ENCODE measurements at places on chromosomes 1 and 21.
A peak's percentile ranks its signal among the peaks of the same experiment; 100 is the strongest.

- peak; percentile 2 for DNase-seq
Measured at GRCh38 chr1:4172644-4173599, 272.9 kb upstream of the C1orf174 start.

- DNase-seq = no peak
Measured at GRCh38 chr1:201970334-201971159, 11.9 kb upstream of the RNPEP start.

DNA sequence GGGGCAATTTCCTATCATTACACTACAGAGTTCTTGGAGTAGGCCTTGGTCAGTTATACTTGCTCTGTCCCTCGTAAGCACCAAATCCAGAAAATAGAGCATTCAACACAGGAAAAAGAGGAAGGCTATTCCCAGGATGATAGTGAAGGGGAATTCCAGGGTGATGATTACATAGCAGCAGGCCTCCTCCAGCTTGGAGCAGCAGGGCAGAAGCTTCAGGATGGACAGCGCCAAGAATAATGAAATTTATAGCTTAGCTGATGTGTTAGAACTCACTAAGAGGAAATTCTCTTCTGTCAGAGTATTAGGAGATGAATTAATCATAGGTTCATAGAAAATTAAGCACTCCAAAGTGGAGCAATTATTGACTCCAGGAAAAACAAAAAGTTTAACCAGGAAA, 10.8 kb upstream of the SMAP2 start:
- no peak for DNase-seq

GRCh38 chr1:64686828-64687724, 57.8 kb upstream of the RAVER2 start:
- no peak for DNase-seq

- DNase-seq = peak; percentile 44
Measured at GRCh38 chr1:227934476-227935313, 13.0 kb downstream of the WNT9A start.

- no peak for DNase-seq
Measured at GRCh38 chr1:214363386-214363785, 82.4 kb downstream of the SMYD2 start.

GRCh38 chr21:16620786-16621320, 891.1 kb downstream of the USP25 start:
- DNase-seq = no peak

DNA sequence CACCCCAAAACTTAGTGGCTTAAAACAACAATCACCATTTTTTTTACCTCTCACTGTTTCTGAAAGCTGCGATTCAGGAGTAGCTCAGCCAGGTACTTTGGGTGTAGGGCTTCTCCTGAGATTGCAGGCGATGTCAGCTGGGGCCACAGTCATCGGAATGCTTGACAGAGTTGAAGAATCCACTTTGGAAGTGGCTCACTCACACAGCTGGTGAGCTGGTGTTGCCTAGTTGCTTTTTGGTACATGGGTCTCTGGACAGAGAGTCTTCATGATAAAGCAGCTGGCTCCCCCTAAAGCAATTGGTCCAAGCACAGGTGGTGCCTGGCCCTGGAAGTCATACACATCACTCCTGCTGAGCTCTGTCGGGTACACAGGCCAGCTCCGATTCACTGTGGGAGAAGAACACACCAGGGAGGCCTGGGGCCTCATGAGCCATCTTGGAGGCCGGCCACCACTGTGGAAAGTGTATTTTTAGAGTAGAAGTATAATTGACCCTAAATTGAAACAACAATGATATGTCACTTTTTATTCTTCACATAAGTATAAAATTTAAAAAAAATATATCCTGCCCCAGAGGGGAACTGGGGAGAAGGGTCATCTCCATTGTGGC, 75.2 kb upstream of the GALNT2 start:
- DNase-seq = no peak

GRCh38 chr21:31283025-31283424, 61.0 kb downstream of the TIAM1 start:
- no peak for DNase-seq

DNA sequence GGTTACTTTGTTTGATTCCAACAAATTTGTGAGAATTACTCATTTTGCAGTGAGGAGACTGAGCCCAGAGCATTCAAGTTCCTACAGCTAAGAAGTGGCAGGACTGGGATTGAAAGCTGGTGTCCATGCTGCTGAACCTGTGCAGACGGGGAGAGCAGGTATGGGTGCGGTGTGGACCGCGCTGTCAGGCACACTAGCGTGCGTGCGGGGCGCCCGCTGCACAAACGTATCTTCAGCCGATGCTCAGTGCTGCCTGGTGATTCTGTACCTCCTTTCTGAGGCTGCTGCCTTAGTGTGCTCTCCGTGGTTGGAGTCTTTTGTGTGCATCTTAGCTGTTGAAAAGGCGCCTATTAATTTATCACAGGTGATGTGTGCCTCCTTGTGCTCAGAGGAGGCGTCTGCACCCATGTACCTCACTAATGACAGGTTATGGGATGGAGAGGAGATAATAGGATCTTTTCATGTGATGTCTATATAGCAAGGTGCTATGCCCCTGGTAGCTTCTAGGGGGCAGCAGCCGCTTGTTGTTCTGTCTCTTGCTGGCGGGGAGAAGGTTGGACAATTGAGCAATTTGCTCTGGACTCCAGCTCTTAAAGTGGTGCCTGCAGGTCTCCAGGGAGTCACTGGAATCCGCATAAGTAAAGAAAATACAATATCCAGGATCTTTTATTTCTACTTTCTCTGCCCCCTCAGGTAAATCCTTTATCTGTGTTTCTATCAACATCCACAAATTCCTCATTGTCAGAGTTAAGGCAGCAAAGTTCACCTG, 32.5 kb downstream of the PEX14 start:
- peak; percentile 38 for DNase-seq

GRCh38 chr1:179821524-179821923, 56.1 kb downstream of the TOR1AIP2 start:
- DNase-seq = no peak

DNA sequence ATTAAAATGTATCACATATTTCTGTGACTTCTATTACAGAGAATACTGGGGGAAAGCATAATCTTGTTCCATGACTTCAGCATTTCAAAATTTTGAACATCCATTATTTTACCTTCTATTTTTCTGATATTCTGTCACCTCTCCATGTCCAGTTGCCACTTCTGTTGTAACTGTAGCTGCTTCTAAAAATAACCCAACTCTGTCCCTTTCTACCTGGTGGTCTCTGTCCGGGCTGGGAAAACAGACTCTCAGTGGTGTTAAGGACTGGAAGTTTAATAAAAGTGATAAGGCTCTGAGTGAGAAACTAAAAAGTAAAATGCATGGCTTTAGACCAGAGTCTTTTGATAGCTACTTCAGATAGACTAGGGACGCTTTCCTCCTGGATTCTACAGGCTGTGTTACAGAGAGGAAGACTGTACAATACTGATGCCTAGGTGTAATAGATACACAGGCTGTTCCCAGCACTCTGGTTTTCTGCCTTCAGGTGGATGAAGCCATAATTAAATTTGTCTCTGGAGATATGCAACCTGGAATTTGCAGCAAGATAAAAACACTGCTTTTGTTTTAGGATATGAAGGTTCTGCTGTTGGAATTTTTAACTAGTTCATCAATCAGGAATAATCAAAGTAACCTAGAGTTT, 42.1 kb upstream of the SEC16B start:
- DNase-seq = no peak

DNA sequence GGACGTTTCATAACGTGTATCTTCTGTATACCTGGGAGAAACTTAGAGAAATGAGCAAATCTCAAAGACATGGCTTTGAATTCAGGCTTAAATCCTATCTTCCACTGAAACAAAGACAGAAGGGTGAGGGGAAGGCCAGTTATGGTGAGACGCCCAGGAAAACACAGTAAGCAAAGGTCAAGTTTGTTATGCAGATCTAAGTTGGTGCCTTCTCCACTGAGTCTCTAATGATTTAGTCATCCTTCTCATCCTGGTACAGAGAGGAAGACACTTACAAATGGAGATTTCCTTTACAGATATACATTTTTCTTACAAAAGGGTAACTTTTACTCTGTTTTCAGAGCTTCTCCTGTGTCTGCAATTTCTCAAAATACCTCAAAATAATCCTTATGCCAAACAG, 64.4 kb downstream of the MAP3K7CL start:
- DNase-seq = no peak

DNA sequence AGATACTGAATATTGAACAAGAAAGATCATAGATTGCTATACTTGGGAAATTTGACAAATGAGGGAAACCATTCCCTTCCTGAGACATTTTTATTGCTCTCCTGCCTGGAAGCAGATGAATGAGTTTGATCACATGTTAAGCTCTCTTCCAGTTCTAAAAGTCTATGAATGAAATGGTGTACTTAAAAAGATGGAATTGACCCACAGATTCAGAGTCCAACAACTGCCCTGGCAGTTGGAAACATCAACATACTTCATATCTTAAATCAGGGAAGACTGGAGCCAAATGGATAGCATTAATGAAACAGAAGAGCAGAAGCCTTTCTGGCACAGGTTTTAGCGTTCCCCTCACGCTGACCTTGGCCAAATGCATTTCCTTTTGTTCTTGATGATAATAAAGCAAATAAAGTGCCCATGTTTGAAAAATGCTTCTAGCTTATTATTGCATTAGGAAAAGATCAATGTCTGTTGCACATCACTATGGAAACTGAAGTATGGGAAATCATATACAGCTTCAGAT, 142.6 kb downstream of the ESRRG start:
- no peak for DNase-seq

- no peak for DNase-seq
Measured at GRCh38 chr1:171191992-171192391, 6.9 kb downstream of the FMO2 start.

DNA sequence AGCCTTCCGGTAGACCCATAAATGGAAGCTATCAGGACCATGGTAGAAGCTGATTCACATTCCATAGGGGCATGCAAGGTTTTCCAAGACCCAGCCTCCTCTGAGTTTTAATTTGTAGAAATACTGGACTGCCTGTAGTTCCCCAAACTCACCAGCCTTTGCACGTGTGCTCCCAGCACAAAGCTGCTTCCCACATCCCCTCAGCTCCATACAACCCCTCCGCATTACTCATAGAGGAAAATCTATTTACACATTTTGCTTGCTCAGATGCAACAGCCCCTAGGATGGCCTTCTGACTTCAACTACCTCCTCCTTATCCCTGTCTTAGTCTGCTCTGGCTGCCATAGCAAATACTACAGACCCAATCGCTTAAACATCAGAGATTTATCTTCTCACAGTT, 336.2 kb downstream of the SETD4 start:
- no peak for DNase-seq

DNA sequence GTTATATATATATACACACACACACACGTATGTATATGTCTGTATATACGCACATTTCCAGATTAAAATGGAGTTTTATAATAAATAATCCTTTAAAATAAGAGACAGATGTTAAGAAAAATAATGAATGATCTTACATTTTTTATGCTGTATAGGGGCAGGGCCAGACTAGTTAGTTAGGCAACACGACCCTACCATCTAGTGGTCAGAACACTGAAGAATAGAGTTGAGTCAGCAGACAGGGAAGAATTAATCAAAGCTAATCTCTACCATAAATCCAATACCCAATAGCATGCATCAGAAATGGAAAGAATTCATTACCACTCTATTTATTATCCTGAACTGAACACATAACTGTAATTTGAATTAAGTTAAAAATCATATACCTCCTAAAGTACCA, 156.7 kb downstream of the BRINP3 start:
- DNase-seq = no peak

GRCh38 chr1:24048205-24048869, 63.6 kb downstream of the MYOM3 start:
- no peak for DNase-seq

- no peak for DNase-seq
Measured at GRCh38 chr1:203546274-203546673, 52.3 kb downstream of the OPTC start.

DNA sequence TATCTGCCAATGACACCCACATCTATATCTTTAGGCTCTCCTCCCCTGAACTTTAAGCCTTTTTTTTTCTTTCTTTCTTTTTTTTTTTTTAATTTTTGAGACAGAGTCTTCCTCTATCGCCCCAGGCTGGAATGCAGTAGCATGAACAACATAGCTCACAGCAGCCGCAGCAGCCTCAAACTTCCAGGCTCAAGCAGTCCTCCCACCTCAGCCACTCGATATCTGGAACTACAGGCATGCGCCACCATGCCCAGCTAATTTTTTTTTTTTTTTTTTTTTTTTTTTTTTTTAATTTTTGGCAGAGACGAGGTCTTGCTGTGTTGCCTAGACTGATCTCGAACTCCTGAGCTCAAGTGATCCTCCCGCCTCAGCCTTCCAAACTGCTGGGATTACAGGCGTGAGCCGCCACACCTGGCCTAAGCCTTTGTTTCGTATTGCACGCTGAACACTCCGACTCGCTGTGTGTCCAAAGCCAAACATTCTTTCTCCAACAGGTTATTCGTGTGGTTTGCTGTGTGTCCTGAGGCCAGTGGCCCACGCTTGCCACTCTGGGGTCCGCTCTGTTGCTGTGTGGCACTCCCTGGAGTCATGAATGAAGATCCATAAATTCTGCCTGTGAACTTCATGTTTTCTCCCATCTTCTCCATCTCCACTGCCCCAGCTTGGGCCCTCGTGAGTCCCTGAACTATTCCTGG, 119.4 kb downstream of the CAMTA1 start:
- DNase-seq = no peak

GRCh38 chr1:191634801-191635508, 523.3 kb upstream of the RGS18 start:
- DNase-seq = no peak

DNA sequence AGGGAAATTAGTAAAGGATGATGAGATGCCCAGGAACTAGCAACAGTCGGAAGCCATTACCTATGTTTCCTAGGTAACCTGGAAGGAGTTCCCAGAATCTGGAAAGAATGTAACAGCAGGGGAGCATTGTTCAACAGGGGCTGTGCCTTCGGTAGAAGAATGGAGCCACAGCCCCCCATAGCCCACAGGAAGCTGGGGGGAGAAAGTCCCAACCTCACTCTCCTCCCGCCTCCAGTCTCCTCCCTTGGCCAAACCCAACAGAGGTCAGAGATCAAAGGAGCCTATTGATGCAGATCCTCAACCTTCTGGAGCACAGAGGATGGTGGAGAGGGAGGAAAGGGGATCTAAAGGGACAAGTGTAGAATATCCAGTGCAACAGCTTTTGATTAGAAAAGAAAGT, 131.5 kb upstream of the SLC44A3 start:
- no peak for DNase-seq

- peak; percentile 67 for DNase-seq
Measured at GRCh38 chr1:11838349-11839272, 9.0 kb downstream of the NPPA start.
